Activated CD8-positive, alpha-beta memory T cell treated with anti-CD3 and anti-CD28 coated beads for 1 hour (primary cell): ENCODE measurements at places on chromosomes 3 and 15.

DNA sequence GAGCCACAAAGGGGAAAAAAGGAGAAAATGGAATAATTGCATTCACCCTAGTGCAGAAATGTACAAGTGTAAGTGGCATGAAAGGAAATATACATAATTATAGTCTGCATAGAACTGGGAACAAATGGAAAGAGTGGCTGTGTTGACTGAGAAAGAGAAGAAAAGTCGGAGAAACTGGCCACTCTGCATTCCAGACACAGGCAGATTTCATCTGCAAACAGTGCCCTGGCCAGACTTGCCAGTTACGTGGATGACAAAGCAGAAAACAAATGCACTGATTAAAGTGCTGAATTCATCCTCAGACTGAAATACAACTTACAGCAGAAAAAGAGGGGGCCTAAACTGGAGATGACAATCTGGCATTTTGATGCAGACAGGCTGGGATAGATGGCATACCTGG, 129.8 kb downstream of the FGF12 start:
- no peak for DNase-seq

GRCh38 chr3:40663280-40663679, 138.5 kb downstream of the ZNF621 start:
- DNase-seq = no peak

- no peak for DNase-seq
Observed at GRCh38 chr3:1117843-1118473, 25.1 kb downstream of the CNTN6 start.

- DNase-seq = no peak
Observed at GRCh38 chr3:9130345-9131305, 118.8 kb downstream of the SRGAP3 start.

DNA sequence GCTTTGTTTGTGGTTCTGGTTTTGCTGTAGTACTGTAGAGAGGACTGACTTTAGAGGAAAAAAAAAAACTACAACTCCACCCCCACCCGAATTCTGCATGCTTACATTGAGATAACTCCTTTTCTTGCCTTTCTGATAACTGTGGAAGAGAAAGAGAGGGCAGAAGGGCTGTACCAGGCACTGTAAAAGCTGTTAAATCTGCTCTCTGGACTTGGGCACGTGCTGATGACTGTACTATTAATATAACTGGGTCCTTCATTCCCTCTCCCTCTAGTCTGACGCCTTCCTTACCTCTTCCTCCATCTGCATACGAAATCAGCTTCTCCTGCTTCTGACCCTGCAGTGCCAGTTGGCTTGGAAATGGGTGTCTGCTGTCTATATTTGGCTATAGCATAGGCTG, 15.0 kb downstream of the MAPKBP1 start:
- DNase-seq = no peak
